ENCODE measurements at places on chromosomes 5 and 9.

DNA sequence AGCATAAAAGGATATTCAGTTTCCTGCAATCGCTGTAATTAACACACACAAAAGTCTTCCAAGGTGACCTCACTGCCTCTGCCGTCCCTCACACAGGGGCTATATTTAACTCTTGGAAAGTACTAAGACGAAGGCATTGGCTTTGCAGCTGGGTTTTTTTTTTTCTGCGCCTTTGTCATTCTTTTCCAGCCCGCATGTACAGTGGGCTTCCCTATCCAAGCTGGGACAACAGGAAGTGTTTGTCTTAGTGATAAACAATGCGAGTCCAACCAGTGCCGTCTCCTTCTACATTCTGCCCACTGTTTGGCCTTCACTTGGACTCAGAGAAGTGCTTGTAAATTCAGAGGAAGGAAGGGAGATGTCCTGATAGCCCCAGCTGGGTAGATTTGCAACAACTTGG, 17.6 kb downstream of the AFAP1L1 start:
- DNase-seq, result no peak

GRCh38 chr5:60507687-60508086, 192.3 kb downstream of the DEPDC1B start:
- no peak for DNase-seq

DNA sequence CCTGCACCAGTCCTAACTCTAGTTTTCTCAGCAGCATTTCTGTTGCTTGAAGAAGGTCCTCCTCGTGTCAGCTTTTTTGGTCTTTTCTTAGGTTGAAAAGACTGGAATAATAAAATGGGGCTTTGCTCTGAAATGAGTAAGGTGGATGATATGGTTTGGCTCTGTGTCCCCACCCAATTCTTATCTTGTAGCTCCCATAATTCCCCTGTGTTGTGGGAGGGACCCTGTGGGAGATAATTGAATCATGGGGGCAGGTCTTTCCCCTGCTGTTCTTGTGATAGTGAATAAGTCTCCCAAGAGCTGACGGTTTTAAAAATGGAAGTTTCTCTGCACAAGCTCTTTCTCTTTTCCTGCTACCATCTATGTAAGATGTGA, 53.6 kb downstream of the LIX1 start:
- DNase-seq, result no peak

GRCh38 chr5:102222772-102223171, 73.3 kb downstream of the SLCO4C1 start:
- DNase-seq, result no peak

DNA sequence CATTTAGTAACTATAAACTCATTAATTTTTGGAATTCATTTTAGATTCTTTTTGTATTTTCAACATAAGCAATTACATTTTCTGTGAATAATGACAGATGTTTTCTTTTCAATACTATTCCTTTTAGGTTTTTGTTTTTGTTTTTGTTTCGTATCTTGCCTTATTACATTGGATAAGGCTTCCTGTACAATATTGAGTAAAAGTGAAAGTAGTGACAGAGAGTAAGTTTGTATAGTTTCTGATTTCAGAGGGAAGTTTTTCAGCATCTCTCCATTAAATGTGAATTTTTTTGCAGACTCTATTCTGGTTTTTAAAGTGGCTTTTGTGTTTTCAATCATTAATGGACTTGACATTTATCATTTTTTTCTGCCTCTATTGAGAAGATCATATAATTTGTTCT, 12.8 kb upstream of the CAMK4 start:
- no peak for DNase-seq
